ENCODE measurements at places on chromosomes 2 and 18. TPM values are rescaled to one million over a fixed set of nuclear protein-coding genes. Genes with fewer than 3 reads are reported as not detected.

Gene CFC1
- not detected for total RNA-seq

Gene OBSL1
- total RNA-seq, result 57.7 TPM

Gene DSG1
- not detected for total RNA-seq

Gene TMEM247
- not detected for total RNA-seq

GRCh38 chr2:234139755-234140154, 89.3 kb downstream of the SPP2 start:
- DNase-seq, result no peak

DNA sequence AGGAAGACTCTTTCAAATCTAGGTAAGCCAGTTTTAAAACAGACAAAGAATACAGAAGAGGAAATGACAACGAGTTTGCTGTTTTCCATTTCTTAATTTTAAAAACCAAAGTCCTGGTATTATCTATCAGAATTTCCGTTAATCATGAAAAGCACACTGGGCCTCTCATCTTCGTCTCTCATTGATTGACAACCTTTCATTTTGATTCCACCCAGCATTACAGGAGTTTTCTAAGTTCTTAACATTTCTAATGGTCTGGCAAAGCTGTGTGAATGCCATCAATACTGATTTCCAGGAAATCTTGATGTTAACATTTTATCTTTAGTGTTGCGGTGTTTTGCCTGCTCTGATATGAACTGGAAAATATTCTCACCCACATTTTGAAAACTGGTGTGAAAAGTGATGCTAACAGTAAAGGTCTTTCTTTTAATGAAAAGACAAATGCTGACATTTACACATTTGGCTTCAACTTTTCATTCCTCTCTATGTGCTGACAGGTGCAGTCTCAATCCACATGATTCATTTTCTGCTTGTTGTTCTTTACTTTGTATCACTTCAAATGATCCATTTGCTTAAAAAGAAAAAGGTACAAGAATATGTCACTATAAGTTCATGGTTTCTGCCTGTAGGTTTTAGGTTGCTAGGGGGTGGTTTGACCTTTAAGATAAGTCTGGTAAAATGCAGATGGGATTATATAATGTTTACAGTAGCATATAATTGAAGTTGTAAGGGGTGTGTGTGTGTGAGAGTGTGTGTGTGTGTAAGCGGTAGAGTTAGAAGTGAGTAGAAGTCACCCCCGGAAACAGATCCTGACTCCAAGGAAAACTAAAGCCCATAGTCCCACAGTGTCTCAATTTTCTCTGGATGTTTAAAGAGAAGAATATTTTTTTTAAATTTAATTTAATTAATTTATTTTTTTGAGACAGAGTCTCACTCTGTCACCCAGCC, 29.5 kb downstream of the SCYGR8 start:
- DNase-seq, result no peak

DNA sequence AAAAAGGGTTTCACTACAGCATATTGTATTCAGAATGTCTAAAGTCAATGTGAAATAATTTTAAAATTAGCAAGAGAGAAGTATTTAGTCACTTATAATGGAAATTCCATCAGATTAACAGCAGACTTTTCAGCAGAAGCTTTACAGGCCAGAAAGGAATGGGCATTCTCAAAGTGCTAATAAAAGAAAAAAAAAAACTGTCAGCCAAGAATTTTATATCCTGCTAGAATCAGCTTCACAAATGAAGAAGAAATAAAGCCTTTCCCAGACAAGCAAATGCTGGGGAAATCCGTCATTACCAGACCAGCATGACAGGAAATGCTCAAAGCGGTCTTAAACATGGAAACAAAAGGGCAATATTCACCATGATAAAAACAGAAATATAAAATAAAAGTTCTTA, 18.8 kb downstream of the LMAN1 start:
- DNase-seq, result no peak

GRCh38 chr2:133062931-133063665, 393.1 kb upstream of the LYPD1 start:
- no peak for DNase-seq

GRCh38 chr2:196510246-196510645, 129.3 kb upstream of the CCDC150 start:
- DNase-seq, result no peak

DNA sequence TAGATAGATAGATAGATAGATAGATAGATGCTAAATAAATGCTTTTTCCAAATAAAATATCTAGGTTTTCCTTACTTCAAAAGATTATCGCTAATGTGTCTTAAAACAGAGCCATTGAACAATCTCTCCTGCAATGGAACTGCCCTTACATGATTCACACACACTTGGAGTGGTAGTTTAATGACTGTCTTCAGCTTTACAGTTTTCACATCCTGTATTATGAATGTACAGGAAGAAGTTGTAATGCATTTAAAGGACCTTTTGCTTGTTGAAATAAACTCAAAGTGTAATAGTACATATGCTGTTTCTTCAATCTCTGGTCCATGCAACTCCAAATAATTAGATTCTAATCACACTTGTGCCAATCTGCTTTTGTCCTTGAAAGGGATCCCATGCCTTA, 797.6 kb upstream of the CDH2 start:
- DNase-seq, result no peak

DNA sequence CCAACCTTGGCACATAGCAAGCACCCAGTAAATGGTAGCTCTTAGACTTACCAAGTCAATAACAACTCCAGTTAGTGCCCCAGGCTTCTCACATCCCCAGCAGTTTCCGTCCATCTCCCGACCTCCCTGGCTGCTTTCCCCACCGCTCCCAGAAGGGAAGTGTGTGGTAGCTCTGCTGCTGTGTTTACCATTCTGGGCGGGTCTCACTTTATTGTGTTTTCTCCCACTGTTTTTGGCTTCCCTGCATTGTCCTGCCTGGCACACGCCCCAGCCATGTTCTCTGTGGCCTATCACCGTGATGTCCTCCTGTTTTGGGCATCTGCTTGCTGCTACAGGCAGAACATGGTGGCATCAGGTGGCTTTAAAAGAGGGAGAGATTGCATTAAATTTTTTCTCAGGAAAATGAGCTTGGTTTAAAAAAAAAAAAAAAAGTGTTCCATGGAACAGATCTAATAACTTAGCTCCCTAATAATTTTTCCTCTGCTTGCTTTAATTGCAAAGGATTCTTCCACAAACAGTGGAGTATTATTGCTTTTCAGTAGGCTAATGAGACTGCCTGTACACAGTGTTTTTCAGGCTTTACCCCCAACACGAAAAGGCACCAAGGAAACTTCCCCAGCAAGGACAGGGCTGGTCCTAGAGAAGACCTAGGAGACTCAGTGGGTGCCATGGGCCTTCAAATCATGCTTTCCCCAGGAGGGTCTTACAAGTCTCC, 8.0 kb upstream of the COX7A2L start:
- DNase-seq, result no peak

DNA sequence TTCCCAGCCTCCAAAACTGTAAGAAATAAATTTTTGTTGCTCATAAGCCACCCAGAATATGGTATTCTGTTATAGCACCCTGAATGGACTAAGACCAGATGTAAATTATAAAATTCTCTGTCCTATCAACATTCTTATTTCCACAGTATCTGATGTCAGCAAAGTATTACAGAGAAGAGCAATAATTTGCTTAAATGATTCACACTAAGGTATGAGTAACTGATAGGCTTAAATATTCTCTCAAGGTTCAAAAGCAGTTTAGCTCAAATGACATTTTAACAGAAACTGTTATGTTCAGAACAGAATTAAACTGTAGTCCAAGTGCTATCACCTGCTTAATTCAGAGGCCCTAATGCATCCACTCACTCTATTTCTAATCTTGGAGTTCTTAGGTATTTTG, 12.8 kb downstream of the SESTD1 start:
- no peak for DNase-seq

- DNase-seq, result no peak
These were observed 147.0 kb upstream of the LHCGR start for GRCh38 chr2:48902521-48902920.

DNA sequence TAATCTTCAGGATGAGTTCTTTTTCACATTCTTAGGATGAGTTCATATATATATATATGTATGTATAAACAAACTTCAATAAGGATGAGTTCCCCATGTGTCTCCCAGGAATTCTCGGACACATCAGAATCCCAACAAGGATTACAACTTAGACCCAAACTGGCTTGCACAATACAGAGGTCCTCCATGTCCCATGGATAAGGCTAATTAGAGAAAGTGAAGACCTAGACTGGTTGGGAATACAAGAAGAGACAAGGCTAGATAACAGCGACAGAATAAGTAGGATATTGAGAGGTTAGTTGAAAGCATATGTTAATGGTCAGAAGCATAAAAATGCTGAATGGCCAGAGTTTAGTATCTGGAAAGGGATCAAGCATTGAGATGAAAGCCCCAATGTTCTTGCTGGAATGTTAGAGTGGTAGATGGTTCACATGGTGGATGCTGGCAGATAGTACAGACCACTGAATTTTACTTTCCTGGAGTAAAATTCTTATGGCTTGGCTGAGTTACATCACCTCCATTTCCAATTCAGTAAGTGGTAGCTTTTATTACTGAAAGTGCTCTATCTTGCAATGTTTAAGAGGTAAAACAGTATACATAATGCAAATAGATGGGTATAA, 154.9 kb upstream of the EPHA4 start:
- DNase-seq, result no peak

DNA sequence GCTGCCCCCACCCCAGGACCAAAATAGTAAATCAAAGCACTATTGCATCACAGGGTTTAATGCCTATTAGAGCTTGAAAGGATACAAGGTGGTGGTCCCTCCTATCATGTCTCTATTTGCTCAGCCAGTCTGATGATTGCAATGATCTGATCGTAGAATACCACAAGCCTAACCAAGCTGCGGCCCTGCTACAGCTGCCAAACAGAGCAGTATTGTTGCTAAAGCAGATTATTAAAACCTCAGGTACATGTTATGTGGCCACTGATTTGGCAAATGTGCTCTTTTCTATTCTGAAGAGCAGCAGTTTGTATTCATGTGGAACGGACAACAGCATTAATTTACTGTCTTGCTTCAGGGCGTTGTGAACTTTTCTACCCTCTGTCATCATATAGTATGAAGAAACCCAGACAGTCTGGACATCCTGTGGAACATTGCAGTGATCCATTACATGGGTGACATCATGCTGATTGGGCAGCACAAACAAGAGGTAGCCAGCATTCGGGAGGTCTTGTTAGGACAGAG, 8.4 kb upstream of the VAPA start:
- DNase-seq, result no peak

- DNase-seq, result no peak
These were observed 129.0 kb downstream of the LPIN1 start for GRCh38 chr2:11875481-11875880.

DNA sequence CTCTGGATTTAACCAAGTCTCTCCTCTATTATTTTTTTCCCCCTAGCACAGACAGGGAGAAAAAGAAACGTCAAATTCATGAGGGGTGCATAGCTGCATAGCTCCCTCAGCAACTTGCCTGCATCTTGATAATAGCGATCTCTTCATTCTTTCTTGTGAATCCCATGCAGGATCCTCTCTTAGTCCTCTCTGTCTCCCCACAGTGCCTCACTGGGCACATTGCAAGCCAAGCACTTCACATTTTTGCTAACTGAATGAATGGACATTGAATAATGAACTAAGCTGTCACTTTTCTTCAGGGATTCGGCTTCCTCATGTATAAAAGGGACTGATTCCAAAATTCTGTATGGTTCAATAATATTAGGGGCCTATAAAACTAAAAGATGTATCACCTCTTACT, 2.9 kb upstream of the EPB41L3 start:
- DNase-seq, result no peak
